K562 (cell line): ENCODE measurements at places on chromosomes 11 and 22. TPM values are rescaled to one million over a fixed set of nuclear protein-coding genes. Genes with fewer than 3 reads are reported as not detected.

The PAMR1 gene
- total RNA-seq = not detected in 2 replicates

The INPP5J gene
- 6.3 and 7.0 TPM in 2 replicates for total RNA-seq

- no peak for DNase-seq
Observed at GRCh38 chr11:128941573-128942271, 949 bp downstream of the TP53AIP1 start.

DNA sequence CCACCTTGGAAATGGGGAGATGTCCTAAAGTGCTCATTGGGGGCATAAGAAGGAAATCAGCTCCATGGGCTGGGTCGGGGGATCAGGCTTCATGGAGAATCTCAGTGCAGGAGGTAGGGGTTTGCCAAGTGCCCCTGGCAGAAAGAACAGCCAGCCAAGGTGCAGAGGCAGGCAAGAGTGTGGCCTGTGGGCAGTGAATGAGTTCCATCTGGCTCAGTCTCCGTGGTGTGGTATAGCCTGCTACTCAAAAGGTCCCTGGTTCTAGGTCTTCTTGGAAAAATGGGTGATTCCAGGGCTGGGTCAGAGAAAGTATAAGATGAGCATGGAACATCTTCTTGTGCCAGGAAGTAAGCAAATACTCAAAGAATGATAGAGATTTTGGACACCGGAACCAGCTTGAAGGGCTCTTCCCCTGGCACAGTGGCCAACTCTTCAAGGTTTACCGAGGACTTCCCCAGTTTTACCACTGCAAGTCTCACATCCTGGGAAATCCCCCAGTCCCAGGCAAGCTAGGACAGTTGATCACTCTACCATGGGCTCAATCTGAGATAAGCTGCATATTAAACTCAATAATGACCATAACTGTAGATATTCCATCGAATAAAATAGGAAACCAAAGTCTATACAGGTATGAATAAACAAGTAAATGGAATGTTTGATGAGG lies 10.6 kb upstream of the ARAP1 start:
- DNase-seq = no peak

DNA sequence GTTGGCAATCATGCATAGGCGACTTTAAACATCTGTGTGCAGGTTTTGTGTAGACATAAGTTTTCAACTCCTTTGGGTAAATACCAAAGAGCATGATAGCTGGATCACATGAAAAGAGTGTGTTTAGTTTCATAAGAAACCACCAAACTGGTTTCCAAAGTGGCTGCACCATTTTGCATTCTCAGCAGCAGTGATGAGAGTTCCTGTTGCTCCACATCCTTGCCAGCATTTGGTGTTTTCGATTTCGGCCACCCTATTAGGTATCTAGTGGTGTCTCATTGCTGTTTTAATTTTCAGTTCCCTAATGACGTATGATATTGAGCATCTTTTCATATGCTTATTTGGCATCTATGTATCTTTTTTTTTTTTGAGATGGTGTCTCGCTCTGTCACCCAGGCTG lies 62.8 kb upstream of the CCND1 start:
- no peak for DNase-seq

GRCh38 chr11:97814325-97814959 lies 1206.3 kb upstream of the CNTN5 start:
- peak; percentile 11 for DNase-seq

- DNase-seq = no peak
Observed at GRCh38 chr11:80843266-80843974, 1402.6 kb upstream of the TENM4 start.

DNA sequence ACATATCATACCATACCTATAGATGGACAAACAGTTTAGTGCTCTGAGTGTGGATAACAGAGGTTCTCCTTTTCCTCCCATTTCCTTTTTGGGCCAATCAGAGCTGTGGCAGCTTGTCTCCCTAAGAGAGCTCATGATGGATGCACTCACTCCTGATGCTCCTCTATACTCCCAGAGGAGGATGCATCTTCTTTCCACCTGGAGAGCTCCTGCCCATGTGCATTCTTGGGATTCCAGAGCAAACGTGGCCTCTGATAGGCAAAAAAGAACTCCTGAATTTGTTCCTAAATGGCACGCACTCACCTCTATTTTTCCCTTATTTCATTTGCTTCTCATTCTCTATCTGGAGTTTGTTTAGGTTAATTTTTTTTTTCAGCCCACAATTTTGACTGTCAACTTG lies 2.9 kb downstream of the MRGPRX3 start:
- DNase-seq = no peak
